ENCODE measurements at places on chromosomes 4 and X.

DNA sequence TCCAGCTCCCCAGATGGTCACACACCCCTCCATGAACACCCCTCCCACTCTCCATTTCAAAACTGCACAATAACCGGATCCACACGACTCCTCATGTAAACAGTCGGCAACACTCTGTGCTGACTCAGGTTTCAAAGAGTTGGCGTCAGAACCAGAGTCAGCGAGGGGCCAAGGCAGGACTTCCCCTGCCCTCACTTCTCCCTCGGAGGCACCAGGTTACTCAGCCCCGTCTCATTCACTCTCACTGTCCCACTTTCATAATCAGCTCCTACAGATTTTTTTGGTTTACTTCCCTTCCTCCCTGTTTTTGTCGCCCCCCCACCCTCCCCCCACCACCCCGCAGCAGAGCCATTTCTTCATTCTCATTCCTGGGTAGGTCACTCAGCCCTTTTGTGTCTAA, 2.7 kb upstream of the TIMP1 start:
- no peak for DNase-seq

GRCh38 chr4:8819473-8820177, 52.0 kb downstream of the HMX1 start:
- DNase-seq = peak; percentile 47

DNA sequence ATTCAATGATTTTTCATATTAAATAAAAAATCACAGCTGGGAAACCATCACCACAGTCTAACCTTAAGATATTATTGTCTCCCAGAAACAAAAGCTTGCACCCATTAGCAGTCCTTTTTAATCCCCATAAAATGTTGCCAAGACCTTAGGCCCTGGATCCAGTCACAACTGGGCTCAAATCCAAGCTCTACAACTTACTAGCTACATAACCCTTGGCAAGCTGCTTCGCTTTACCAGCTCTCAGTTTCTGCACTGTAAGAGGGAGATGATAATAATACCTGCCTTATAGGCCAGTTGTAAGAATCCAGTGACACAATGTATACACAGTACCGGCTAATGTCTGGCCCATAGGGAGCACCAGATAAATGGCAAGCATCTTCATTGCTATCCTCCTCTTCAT, 400.9 kb upstream of the FGF13 start:
- DNase-seq = no peak

- no peak for DNase-seq
Observed at GRCh38 chr4:73707918-73708577, 32.3 kb upstream of the CXCL8 start.

DNA sequence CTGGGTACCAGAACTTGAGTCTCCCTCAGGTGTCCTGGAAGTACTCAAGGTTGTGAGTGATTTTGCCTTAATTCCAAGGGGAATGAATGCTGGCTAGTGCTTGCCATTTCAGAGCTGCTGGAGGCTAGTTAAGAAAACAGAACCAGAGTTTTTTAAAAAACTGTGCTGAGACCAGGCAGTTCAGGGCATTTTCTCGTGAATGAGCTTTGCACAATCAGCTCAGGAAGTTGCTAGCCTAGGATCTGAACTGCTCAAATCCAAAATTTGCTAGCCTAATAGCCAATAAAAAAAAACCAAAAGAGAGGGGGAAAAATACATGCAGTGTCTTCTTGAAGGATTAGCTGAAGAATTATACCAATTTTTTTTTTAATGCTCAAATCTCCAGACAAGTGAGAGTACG, 292.7 kb downstream of the FBXW7 start:
- no peak for DNase-seq

GRCh38 chr4:185470501-185471195, 885 bp downstream of the CCDC110 start:
- peak; percentile 65 for DNase-seq

DNA sequence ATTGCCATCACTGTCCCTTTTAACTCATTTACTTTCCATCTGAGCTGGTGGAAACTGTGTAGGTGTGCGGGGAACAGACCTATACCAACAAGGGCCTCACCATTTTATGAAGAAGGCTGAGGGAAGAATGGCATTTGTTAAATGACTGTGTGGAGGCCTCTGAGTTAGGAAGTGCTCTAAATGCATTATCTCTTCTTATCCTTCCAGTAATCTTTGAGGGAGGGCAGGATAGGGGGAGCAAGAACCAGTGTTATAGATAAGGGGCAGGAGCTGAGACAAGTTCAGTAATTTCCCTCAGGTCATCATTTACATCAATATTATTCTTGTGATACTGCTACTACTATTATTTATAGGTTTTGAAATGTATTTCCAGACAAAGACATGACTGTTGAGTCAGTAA, 122.4 kb upstream of the PDLIM3 start:
- DNase-seq = no peak

DNA sequence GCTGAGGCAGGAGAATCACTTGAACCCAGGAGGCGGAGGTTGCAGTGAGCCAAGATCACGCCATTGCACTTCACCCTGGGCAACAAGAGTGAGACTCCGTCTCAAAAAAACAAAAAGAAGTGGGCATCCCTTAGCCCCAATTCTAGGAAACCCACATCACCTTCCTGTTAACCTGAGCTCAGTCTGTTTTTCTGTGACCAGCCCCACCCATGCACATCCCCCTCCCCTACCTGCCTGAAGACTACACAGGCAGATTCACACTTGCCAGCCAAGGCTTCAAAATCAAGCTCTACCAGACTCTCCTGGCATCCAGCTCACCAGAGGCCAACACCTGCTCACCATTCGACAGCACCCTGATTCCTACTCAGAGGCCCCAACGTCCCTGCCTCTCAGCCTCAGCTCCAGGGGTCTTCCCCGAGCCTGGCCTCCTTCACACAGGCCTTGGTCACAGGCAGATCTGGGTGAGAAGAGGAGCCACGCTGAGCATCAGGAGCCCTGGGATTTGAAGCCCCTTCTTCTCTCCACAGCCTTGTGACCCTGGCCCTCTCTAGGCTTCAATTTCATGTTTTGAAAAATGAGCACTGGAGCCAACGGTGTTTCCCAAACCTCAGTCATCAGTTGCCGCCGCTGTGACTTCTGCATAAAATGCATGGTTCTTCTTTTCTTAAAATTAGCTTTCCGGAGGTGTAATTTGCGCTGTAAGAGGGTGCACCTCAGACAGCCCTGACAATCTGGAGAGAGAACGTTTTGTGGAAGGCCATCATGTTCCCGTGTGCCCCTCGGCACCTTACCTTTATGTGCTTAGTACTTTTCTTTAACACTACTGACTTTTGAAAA, 47.3 kb downstream of the JAKMIP1 start:
- DNase-seq = no peak

GRCh38 chr4:46974891-46975543, 18.4 kb downstream of the GABRA4 start:
- no peak for DNase-seq

DNA sequence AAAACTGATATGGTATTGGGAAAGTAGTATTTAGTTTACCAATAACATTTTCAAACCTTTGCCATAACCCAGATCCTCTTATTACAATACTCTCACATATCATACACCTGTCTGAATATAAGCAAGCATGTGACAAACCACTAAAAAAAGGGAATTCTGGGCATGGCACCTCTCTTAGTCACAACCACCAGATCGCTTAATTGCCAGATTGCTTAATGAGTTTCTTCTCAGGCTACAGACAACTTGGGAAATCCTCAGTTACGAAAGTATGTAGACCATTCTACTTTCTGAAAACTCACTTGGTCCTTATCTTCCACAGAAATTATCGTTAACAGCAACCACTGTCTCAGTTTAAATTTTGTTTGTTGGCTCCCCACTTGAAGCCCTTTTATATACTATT, 2.1 kb downstream of the NAF1 start:
- no peak for DNase-seq

GRCh38 chrX:24298191-24298590, 15.7 kb downstream of the SUPT20HL2 start:
- peak; percentile 54 for DNase-seq

- no peak for DNase-seq
Observed at GRCh38 chr4:2359591-2360395, 58.7 kb downstream of the ZFYVE28 start.

DNA sequence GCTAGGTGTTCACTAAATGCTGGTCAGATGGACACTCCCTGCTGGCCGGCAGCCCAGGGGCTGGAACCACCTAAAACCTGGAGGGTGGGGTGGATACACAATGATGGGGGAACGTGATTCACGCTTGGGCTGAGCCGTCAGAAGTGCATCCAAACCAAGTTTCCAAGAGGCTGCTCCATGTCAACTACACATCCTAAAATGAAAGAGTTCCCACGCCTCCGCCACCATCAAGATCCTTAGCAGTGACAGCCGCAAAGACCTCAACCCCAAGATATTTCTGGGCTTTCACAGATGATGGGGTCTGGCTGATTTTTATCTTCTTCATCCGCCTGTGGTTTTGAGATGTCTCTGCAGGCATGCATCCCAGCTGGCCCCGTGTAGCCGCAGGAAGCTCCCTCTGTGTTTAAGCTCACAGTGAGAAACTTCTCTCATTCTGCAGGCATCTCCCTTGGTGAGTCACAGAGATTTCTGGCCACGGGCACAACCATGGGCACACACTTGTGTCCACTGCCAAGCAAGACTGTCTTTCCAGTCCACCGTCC, 84.4 kb downstream of the HTRA3 start:
- DNase-seq = no peak

- no peak for DNase-seq
Observed at GRCh38 chr4:185205697-185206342, 2.0 kb upstream of the CFAP97 start.

GRCh38 chr4:92334716-92335350, 31.1 kb downstream of the GRID2 start:
- no peak for DNase-seq

DNA sequence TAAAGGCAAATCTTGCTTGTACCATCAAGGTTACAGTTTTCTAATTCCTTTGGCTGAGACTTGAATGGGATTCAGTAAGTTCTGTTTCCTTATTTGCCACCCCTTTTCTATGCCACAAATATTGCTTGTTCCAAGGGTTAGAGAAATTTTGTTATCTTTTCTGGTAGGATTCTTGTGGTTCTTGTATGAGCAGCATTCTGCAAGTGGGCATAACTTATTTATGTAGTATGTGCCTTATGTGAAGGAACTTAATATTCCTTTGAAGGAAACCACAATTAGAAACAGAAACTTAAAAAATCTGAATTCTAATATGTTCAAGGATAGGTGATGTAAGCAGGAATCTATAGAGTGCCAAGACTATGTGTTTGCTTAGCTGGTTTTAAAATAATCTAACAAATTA, 53.1 kb upstream of the TSPAN5 start:
- DNase-seq = no peak

- no peak for DNase-seq
Observed at GRCh38 chr4:182807346-182807745, 109.8 kb downstream of the DCTD start.

- no peak for DNase-seq
Observed at GRCh38 chrX:137565318-137565904, 516 bp upstream of the ZIC3 start.

DNA sequence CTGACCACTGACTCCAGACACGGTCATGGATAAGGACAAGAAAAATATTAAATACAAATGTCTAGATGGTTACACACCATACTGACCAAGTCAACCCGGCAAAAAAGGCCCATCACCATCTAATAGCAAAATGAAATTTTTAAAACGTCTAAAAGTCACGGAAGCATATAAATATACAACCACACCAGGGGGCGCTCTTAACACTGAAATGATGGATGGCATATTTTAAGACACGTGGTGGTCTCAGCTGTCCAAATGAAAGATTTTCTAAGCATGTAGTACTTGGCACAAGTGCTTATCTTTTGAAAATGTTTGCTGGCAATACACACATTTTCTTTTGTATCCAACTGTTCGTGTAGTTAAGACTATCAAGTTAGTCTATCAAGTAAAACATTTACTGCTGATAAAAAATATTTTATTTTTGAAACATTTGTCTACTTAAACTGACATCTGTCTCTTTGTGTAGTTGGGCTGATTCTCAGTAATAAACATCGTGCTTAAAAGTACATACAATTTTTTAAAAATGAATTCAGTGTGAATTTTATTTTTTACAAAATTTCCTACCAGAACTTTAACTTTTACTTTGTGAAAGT, 64.6 kb downstream of the COX7B2 start:
- DNase-seq = peak; percentile 49

DNA sequence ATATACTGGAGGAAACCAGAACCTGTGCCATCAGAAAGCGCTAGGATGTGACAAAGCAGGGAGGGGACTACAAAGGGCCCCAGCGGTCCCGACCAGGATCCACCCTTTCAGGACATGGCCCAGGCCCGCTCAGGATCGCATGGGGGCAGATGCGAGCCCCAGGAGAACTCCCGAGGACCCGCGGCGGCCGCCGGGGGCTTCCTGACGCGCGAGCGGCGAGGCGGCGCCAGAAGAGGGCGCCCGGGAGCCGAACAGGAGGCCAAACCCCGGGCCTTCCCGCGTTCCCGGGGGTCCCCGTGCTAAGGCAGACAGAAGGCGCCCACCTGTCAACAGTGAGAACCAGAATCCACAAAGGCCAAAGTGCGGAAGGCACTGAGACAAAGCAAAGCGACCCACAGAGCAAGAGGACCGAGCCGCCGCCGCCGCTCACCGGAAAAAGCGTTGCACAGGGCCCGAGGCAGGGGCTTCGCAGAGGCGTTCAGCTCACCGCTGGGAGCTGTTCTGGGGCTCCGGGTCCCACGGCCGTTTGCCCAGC, 7.3 kb upstream of the OPN1LW start:
- DNase-seq = peak; percentile 81

- no peak for DNase-seq
Observed at GRCh38 chrX:13597874-13598273, 28.5 kb downstream of the EGFL6 start.

DNA sequence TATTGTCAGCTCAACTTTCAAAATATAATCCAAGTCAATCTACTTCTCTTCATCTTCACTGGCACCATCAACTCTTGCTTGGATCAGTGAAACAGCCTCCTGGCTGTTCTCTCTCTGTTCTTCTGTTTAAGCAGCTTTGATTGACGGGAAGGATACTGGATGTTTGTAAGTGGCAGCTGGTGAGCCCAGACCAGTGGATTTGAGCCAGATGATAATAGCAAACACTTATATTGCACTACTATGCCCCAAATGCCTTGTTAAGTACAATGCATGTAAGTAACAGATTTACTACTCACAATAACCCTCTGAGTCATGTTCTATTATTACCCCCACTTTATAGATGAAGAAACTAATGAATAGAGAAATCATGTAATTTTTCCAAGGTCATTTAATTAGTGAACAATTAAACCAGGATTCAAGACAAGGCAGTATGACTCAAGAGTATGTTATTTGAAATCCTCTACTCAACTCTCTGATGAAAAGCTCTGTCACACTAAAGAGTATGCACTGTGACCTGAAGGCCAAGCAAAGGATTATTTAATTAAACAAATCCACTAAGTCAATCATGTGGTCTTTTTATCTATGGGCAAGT, 44.8 kb downstream of the SPANXN3 start:
- DNase-seq = no peak

GRCh38 chr4:120209706-120210105, 143.1 kb upstream of the MAD2L1 start:
- no peak for DNase-seq

DNA sequence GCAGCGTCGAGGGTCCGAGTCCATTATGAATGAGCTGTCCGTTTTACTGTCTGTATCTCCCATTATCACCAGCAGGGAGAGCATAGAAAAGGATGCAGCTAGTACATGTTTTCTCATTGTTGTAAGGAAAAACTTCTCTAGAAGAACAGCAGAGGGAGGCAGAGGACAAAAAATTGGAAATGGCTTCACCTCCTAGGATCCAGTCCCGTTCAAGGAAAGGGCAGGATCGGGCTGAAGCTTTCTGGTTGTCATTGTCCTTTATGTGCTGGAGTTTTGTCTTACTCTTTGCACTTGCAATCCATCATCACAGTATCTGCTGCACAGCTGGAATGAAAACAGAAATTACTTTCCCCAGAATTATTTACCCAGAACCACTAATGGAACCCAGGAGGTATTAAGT, 14.7 kb downstream of the NDP start:
- DNase-seq = no peak
